Right lung (tissue), 10 donors: ENCODE measurements at places on chromosomes 2 and 18.

DNA sequence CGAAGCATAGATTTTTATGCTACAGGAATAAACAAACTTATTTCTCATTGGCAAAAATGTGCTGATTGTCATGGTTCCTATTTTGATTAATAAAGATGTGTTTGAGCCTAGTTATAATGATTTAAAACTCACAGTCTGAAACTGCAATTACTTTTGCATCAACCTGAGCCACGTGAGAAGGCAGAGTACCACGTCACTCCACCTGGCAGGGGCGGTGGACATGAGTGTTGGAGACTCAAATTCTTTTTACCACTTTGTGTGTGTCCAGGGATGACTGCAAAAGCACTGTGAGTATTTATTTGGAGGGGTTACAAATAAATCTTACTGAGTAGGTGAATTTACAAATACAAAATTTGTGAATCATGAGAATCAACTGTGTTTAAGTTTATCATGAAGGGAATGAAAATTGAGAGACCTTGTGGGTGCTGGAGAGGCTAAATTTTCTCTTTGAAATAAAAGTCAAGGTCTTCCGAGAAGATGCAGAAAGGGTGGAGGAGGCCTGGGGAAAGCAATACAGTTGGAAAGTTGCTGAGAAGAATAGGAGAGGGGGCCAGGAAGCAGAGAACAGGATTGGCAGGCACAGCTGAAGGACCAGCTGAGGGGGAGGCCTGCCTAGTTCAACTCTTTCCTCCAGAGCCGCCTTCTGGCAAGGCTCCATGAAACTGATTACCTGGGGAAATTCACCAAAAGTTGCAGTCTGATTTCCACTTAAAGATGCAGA lies 316.4 kb downstream of the MYCN start:
- DNase-seq = no peak

DNA sequence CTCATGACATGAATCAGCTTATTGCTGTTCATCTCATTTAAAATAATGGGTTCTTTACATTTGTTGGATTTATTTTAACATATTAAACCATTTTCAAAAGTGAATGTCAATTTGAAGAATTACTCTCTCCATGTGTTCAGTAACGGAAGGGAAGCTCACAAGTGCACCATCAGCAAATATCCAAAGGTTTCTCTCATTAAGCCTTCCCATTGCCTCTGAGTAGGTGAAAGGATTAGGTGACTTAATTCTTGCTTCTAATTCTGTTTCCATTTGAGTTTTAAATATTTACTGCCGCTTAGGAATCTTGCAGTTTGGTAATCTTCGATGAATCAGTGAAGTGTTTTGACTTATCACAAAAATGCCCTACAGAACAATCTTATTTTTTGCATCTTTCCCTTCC lies 145.1 kb upstream of the NYAP2 start:
- DNase-seq = no peak

DNA sequence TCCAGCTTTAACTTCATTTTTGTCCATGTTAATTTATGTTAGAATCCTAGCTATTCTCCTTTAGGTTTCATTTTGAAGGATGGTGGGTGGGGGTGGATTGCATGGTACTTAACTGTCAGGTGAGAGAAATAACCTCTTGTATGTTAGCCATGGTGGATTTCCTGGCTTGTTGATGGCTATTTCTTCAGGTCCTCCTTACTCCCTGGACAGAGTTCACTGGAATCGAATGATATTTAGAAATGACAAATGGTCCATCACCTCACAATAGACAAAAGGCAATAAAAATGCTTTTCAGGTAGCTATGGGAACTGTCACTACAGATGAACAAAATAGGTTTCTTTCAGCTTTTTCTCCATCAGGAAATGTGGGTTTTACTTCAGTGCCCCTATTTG lies 91.7 kb downstream of the EML6 start:
- DNase-seq = no peak

GRCh38 chr18:57864615-57865121 lies 61.6 kb upstream of the ATP8B1 start:
- DNase-seq = no peak

DNA sequence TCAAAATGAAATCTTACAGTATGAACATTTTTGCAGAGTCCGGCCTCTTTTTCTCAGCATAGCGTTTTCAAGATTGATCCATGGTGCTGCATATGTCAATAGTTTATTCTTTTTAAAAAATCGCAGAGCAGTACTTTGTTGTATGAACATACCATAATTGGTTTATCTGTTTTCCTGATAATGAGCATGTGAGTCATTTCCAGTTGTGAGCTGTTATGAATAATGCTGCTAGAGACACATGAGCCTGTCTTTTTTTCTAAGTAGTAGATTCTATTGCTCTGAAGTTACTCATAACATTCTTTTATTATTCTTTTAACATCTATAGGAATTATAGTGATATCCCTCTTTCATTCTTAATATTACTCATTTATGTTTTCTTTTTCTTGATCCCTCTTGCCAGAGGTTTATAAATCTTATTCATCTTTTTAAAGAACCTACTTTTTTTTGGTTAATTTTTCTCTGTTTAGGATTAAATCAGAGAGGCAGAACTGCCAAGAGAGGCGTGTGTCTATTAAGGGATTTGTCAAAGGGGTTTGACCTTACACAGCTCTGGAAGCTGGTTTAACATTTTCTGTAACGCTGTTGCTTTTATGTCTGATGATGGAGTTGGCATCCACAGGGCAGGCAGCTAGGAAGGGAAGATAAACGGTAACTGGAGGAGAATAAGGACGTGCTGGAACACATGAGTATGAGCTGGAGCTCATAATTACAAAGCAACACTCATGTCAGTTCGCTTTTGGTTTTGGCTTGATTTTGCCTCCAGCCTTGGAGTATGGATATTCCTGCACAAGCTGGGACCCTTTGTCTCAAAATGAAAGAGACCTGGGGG lies 47.4 kb downstream of the MGAT5 start:
- DNase-seq = no peak

GRCh38 chr2:234950435-234950729 lies 1.4 kb upstream of the SH3BP4 start:
- no peak for DNase-seq

DNA sequence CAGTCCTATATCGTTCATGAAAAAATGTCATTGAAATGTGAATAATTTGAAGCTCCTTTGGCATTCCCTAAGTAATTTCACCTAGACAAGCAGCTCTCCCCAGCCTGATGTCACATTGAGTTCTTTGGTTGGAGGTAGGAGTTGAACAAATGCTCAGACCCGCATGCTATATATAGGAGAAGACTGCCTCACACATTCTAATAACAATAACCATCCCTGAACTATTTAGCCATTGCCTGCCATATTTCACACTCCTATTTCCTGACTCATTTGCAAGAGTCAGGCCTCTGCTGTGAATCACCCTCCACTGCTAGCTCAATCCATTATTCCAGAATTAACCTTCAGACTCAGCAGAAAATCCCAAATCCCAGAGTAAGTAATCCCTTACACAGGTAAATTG lies 256.6 kb upstream of the ACVR2A start:
- DNase-seq = no peak

DNA sequence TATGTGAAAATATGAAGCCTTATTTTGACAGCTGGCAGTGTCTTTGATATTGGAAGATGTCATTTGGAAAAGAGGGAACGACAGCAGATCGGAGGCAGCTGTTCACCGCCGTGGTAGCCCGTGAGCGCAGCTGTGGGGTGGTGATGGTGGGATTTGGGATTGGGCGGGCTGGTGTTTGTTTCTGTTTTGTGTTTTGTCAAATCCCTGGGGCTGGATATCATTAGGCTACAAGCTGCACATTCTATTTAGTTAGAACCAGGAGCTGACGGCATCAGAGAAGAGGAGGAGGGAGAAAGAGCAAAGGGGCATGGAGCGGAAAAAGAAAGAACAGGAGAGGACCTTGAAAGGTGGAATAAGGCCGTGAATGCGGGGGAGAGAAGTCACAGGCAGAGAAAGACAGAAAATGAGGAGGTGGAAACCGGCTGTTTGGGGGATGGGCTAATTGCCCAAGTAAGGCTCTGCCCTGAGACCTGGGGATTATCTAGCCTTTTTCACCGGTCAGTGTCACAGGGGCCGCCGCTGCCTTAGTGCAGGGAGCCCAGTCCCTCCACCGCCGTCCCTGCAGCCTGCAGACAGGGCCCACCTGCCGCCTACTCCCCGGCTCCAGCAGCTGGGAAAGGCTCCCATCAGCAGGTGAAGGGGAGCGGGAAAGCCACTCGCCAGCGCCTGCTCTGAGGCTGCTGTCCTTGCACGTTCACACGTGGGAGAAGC lies 88.0 kb downstream of the ZCCHC2 start:
- no peak for DNase-seq

DNA sequence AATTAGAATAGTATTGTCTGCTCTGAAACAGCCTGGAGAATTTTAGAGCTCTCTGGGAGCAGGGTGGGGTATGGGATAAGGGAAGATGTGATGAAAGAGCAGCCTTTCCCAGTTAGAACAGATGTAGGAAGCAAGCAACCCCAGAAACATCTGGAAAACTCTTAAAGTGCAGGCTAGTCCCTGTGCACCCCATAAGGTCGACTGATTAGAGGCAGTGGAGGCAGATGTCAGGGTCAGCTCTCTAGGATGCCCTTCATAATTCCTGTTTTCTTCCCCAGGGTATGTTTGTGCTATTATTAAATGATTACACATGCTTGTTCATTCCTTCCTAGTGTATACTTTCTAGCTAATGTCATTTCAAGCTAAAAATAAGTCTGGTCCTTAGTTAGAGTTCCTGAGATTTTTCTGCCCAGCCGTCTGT lies 41.7 kb downstream of the PTPRM start:
- no peak for DNase-seq

DNA sequence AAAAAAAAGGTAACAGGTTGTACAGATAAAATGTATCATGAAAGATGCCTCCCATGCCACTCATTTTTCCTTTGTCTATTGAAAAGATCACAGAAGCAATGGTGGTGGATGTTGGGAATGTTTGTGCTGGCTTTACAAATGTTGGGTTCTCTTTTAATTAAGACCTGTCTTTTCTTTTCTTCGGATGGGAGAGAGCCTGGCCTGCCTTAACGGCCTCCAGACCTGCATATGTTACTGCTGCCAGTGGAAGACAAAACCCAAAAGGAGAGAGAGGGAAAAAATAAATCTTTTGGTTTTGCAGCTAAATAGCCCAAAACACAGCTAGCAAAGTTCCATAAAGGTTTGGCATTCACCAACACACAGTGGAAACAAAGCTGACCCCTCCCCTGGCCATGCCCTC lies 50.5 kb upstream of the FZD7 start:
- no peak for DNase-seq

DNA sequence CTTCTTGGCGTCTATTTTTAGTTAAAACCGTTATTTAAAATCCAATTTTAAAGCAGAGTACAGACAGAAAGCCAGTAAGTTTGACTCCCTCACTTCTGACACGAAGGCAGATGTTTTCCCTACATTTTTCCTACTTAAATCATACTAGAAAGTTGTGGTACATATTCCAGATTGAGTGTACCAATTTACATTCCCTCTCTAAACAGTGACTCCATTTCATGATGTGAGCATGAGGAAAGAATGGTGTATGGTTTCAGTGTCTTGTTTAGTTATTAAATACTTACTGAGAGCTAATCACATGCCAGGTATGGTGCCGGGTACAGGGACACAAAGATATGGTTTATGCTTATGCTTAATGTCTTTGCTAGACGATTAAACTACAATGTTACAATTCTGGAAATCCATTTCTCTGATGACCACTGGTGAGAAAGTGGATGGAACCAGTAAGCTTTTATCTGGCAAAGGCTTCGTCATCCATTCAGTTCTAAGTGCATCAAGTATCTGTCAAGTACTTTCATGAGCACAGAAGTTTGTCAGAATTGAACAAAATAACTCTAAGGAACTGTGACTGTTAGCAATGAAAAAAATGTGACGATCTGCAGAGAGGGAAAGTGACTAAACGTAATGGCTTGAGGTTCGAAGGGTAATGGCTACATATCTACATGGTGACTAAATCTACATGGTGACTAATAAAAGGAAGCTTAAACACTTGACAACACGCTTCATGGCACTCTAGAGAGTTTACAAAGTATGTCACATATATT lies 25.7 kb downstream of the MAP4K3 start:
- no peak for DNase-seq

- no peak for DNase-seq
These were observed 67.4 kb downstream of the MOGAT1 start for GRCh38 chr2:222738809-222739208.

DNA sequence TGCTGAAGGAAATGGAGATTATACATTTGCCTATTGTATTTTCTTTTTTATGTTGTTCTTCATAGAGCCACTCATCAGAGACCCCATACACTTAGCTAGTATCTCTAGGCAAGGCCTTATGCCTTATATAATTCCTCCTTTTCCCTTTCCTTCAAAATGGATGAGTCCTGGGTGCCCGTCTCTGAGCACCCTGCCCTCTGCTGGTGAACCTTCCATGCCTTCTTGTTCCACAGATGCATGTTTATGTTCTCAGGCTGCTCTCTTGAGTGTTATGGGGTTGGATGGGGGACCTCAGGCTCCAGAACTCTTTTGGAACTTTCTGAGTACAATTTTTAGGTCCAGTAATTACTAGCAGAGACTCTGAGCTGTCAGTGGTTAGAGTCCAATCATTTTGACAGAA lies 368.6 kb upstream of the SPRED2 start:
- no peak for DNase-seq

DNA sequence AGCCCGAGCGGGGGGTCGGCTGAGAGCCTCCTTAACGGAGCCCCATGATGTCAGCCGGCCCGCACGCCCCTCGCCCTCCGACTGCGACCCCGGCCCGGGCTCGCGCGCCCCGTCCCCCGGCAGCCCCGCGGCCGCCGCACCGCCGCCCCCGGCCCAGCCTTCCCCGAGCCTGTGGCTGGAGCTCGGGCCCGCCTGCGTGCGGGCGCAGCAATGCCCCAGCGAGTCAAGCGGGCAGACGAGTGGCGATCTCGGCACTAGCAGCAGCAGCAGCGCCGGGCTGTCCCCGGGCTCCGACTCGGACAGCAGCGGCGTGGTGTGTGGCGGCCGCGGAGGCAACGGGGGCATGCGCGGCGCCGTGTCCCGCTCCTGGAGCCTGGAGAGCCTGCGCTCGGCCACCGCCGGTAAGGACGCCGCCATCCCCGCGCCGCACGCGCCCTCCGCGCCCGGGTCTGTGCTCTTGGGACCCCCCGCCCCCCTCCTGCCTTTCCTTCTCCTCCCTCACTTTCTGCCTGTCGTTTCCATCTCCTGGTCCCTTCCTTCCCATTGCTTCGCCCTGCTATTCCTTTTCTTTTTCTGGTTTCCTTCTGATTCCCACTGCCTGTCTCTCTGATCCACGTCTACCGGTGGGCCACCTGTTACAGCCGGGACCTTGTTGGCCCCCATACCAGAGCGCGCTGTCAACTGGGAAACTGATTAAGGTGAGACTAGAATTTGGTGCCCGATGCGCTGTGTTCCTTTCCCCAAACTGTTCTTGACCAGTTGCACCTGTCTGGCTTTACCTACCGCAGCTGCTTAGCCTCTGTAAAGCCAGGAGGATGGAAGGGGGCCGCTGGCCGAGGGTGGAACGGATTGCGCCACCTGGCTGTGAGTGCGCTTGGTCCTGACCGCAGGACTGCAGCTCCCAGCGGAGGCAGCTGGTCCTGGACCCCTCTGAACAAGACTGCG lies 127.4 kb downstream of the ARHGEF4 start:
- peak; percentile 20 for DNase-seq
